ENCODE measurements at places on chromosomes 5 and 9.

DNA sequence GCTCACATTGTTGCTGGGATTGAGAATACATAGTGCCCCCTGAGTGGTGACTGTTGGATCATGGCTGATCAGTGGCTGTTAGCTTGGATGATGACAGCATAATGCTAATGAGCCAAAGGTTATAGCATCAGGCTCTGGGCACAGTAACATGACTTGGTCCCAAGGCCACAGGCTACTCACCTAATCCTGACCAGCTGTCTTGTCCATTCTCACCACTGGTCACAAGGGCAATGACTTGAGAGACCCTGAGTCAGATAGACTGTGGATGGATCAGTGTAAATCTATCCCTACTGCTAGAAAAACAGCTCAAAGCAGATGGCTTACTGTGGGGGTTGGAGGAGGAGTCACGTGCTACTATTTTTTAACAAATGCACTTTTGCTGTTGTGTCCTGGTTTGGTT lies 74.7 kb downstream of the AOPEP start:
- no peak for DNase-seq

- peak; percentile 18 for DNase-seq
These were observed 57.3 kb downstream of the PTPN3 start for GRCh38 chr9:109440797-109441287.

DNA sequence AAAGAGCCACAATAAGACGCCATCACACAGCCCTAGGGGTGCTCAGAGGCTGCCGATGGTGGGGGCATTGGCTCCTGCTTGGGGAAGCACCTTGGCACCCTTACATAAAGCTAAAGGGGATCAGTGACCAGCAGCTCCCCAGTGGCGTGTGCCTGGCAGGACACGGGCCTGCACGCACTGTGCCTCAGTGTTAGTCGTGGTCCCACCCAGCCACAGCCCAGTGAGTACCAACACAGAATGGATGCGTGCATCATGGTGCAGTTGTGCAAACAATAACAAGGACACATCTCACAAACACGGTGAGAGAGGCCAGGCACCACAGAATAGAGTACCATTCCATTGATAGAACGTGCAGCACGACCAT lies 103.2 kb downstream of the WNK2 start:
- no peak for DNase-seq

DNA sequence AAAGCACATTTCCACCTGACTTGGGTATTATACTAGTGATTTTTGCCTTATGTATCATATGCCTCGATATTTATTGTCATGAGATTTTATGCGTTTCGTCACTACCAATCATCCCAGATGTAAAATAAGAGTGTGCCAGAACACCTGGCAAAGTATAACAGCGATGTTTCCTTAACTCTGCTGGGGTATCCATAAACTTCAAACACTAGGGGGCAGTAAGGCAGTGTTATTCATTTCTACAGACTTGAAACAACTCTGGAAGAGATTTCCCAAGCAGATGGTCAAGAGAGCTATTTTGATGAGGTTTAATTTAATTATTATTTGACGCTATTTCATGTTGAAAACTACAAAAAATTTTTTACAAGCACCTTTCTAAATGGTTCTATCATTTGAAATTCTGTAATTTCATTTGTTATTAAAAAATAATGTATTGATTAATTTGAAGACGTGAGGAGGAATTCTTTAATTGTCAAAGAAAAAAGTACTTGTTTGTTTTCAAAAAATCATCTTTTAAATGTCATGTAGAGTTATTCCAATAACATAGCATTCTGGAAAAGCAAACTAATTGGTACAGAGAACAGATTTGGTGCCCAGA lies 388.5 kb upstream of the CTNND2 start:
- DNase-seq: no peak

DNA sequence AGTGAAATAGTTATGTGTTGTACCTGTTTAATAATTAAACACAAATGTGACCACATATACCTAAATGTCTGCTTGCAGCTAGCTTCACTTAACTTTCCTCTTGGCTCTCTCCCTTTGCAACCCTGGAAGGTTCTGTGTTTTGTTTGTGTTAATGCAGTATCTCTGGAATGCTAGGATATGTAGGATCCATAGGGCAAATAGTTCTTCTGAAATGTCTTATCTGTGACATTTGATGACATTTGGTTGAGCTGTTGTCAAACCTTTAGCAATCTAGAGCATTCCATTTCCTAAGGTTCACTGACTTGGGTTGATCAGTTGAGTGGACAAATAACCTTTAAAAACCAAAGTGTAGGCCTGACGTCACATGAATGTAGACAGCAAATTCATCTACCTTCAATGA lies 21.8 kb downstream of the CTNNA1 start:
- no peak for DNase-seq

DNA sequence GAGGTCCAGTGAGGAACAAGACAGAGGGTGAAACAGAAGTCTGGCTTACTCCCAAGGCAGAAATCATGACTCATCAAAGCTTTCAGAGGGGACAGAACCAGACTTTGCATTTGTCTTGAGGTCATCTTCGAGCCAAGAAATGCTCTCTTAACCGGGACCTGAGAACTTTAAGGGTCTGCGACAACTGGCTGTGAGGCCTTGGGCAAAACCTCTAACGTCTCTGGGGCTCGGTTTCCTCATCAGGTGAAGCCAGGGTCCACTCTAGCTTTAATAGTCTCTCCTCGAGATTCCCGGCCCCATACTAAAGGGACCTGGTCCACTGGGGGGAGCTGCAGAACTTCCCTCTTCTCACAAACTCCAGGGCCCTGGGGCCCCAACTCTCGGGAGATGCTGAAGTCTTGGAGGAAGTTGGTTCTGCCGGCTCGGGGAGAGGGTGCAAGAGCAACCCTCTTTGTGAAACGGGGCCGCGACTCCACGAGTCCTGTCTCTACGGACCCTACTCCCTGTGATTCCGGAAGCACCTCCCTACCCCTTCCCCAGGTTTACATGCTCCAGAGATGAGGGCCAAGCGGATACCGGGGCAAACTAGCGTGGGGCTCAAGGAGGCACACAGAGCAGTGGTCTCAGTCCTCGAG lies 2.6 kb downstream of the GLIS3 start:
- DNase-seq: peak; percentile 48

- no peak for DNase-seq
These were observed 100.3 kb downstream of the PAX5 start for GRCh38 chr9:36933676-36934215.

DNA sequence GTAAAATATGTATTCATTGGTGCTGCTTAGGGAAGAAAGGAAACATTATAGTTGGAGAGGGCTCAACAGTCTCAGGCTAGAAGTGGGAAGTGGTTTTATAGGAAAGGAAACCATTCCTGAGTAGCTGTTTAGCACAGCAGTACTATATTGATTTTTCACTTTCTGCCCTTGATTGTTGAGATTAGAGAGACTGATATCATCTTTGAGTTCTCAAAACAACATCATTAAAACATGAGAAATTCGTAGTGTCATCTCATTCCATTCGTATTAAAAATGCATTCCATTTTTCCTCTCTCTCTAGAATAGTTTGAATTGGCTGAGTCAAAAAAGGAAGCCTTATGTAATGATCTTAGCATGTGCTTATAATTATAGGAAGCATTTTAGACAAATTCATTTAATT lies 14.1 kb downstream of the POLR3G start:
- no peak for DNase-seq

- DNase-seq: no peak
These were observed 95.3 kb upstream of the SLC12A2 start for GRCh38 chr5:127988146-127988760.

Data from hippocampal formation (tissue), 2 donors.